Gastroesophageal sphincter (tissue), 4 donors: ENCODE measurements at places on chromosomes 11 and 22.
A peak's percentile ranks its signal among the peaks of the same experiment; 100 is the strongest.

DNA sequence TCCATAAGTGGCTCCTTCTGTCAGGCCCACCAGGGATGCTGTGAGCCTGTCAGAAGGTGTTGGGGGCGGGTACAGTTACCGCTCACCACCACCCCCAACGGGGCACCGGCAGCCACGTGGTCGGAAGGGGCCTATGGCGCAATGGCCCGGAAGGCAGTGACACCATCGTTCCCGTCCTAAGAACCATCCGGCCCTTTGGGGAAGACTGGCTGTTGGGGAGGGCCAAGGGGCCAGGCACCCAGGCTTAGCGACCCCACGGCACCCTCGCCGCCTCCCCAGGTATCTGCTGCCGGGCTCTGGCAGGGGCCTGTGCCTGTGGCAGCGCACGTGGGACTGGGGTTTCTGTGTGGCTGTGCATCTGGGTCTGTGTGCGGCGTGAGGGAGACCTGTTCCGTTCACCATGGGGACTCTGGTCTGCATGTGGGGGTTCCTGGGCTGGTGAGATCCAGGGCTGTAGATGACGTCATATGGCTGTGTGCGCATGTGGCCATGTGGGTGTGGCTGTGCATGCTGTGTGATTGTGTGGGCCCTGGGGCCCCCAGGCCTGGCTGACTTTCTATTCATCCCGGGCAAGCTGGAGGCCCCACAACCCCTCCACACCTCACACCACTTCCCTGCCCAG lies 717 bp downstream of the OSM start:
- peak overlapping the region; percentile 66 for H3K27ac ChIP-seq
- H3K4me3 ChIP-seq = peak overlapping the region; percentile 39
- no peaks in the 10 kb centered on the region for H3K36me3 ChIP-seq
- H3K4me1 ChIP-seq = peaks cover 9% of the 10 kb centered on the region
- H3K27me3 ChIP-seq = peaks cover 5% of the 10 kb centered on the region
- ATAC-seq = no peak

- no peak for ATAC-seq
- peak overlapping the region; percentile 26 for H3K27ac ChIP-seq
- no peak overlapping the region for H3K4me3 ChIP-seq
- peaks cover 29% of the 10 kb centered on the region for H3K36me3 ChIP-seq
- no peaks in the 10 kb centered on the region for H3K27me3 ChIP-seq
- peaks cover 97% of the 10 kb centered on the region for H3K4me1 ChIP-seq
Measured at GRCh38 chr11:62556875-62557631, 10.4 kb upstream of the AHNAK start.

DNA sequence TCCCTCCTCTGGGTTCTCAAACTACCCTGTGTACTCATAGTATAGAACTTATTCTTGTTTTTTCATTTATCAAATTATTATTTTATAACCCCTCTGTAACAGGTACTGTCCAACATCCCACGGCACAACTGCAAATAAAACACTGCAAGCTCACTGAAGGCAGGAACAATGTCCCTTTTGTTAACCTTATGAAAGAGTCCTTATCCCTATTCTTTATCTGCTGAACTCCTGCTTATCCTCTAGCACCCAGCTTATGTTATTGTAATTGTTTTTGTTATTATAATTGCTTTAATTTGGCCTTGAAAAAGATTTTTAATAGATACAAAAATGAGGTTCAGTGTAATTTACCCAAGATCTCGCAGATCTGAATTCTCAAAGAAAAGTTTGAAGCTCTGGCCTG lies 130.4 kb downstream of the MSANTD4 start:
- no peak overlapping the region for H3K4me3 ChIP-seq
- no peaks in the 10 kb centered on the region for H3K36me3 ChIP-seq
- no peak overlapping the region for H3K27ac ChIP-seq
- no peak for ATAC-seq
- H3K27me3 ChIP-seq = no peaks in the 10 kb centered on the region
- no peaks in the 10 kb centered on the region for H3K4me1 ChIP-seq

DNA sequence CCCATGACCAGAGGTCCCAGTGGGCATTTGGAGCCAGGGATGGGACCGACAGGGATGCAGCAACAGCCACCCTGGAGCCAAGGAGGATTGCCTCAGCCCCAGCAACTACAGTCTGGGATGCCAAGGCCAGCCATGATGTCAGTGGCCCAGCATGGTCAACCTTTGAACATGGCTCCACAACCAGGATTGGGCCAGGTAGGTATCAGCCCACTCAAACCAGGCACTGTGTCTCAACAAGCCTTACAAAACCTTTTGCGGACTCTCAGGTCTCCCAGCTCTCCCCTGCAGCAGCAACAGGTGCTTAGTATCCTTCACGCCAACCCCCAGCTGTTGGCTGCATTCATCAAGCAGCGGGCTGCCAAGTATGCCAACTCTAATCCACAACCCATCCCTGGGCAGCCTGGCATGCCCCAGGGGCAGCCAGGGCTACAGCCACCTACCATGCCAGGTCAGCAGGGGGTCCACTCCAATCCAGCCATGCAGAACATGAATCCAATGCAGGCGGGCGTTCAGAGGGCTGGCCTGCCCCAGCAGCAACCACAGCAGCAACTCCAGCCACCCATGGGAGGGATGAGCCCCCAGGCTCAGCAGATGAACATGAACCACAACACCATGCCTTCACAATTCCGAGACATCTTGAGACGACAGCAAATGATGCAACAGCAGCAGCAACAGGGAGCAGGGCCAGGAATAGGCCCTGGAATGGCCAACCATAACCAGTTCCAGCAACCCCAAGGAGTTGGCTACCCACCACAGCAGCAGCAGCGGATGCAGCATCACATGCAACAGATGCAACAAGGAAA lies 27.3 kb upstream of the L3MBTL2 start:
- peaks cover 73% of the 10 kb centered on the region for H3K36me3 ChIP-seq
- peak; percentile 9 for ATAC-seq
- no peaks in the 10 kb centered on the region for H3K27me3 ChIP-seq
- H3K4me3 ChIP-seq = no peak overlapping the region

DNA sequence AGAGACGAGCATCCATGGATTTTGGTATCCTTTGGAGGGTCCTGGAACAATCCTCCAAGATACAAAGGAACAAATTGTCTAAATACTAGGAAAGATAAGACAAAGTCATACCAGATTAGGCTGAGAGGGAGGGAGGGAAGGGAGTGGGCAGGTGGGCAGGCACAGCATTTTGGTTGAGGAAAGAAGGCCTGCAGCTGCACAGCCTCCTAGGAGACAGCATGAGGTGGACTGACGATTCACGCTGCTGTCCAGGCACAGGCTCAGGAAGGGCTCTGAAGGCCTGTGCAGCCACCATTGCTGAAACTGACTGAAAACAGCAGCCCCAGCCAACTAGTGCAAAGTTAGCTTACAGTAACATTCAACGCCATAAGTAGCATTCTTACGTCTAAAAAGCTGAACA lies 64.7 kb downstream of the PACSIN2 start:
- ATAC-seq = no peak
- no peak overlapping the region for H3K4me3 ChIP-seq
- peaks cover 60% of the 10 kb centered on the region for H3K4me1 ChIP-seq
- peak overlapping the region; percentile 70 for H3K27ac ChIP-seq
